HCEC 1CT (cell line): ENCODE measurements at places on chromosomes 1 and 21.
A peak's percentile ranks its signal among the peaks of the same experiment; 100 is the strongest.

DNA sequence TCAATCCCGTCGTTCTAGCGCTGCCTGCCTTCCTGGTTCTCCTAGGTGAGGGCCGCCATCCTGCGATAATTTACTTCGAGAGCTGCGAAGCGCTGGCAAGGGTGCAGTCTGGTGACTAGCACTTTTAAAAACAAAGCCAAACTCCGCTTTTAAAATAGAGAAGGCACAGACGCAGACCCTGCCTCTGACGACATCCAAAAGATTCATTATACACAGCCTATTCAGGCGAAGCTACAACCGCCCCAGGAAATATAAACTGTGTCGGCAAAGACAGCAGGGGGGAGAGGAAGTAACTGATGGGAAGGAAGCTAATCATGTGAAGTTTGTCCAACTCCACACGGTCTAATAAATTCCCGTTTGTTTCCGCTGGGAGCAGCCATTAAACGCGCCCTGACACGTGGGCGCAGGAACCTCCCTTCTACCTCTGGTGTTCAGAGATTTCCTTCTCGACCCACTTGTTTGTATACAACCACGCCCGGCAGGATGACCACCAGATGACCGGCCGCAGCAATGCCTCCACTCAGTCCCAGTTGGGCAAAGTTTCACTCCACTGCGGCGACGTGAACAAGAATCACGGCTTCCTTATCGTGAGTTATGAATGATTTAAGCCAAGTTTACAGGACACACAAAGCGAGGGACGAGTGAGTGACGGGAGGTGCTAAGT is 1.3 kb downstream of the GNG12 start:
- peak; percentile 85 for DNase-seq

GRCh38 chr1:38071312-38072256 is 25.0 kb upstream of the POU3F1 start:
- DNase-seq, result peak; percentile 71

DNA sequence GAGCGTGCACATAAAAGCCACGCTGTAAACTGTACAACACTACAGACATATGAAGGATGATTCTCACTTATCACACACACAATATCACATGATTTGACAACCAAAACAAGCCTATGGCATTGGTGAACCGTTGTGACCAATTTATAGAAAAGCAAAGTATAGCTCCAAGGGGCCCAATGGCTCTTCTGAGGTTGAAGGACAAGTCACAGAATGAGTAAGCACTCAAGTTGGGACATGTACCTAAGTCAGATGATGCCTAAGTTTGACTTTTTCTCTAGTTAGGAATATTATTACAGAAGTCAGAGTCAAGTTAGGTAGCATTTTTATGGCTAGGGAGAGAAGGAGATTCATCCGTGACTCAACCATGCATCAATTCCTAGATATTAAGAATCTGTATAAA is 45.7 kb downstream of the PLPP3 start:
- DNase-seq, result no peak

GRCh38 chr1:197924516-197925123 is 7.4 kb downstream of the LHX9 start:
- DNase-seq, result peak; percentile 57

DNA sequence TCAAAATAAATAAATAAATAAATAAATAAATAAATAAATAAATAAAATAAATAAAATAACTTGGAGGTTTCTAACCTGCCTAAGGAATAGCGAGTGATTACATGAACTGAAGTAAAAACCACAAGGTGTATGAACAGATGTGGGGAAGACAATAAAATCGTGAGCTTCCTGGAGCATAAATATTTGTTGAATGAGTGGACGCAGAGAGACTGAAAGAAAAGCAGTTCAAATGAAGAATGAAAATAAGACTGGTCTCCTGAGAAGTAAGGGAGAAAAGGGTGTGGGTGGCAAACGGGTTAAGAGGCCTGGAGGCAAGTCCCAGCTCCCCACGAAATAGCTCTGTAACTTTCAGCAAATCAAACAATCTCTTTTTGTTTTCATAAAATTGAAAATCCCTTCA is 33.6 kb downstream of the CHML start:
- no peak for DNase-seq

DNA sequence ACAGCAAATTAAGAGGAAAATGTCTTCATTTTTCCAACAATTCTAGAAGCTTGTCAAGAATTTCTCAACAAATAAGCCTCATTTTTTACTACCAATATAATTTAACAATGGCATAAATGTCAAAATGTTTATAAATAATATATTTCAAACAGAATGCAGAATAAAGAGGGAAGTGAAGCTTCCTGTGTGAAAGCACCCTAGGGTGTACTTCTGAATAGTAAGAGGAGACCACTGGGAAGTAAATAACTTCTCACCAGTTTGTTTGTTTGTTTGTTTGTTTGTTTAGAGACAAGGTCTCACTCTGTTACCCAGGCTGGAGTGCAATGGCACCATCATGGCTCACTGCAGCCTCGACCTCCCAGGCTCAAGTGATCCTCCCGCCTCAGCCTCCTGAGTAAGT is 244.3 kb downstream of the SLC45A1 start:
- no peak for DNase-seq

- DNase-seq, result peak; percentile 38
Observed at GRCh38 chr1:16082283-16083038, 9.0 kb upstream of the FAM131C start.

- DNase-seq, result no peak
Observed at GRCh38 chr1:4726620-4727341, 72.4 kb downstream of the AJAP1 start.

DNA sequence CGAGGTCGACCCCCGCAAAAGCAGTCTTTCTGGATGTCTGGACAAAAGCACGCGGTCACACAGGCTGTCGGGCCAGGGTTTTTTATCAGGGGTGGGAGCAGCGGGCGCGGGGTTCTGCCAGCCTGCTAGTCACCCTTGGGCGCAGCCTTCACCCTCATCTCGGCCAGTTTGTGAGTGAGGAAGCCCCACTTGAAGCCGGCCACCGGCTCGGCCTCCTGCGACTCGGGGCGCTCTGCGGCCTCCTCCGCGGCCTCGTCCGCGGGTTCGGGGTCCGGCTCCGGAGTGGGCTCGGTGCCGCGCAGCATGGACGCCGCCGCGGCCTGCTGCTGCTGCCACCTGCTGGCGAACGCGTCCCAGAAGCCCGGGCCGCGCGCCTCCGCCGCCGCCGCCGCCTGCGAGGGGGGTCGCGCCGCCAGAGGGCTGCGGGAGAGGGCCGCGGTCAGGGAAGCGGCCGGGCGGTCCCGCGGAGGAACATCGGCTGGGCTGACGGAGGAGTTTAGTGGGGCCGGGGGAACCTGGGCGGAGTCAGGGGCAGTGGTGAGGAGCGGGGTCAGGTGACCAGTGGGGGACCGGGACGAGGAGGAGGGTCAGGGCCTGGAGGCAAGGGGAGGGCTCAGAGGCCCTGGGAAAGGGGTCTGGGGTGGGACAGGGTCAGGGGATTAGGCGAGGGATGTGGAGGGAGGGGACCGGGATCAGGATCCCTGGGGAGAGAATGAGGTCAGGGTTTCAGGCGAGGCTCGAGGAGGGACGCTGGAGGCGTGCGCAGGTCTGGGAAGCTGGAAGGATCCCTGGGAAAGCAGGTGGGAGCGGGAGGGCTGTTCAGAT is 4.5 kb downstream of the C1orf232 start:
- no peak for DNase-seq

DNA sequence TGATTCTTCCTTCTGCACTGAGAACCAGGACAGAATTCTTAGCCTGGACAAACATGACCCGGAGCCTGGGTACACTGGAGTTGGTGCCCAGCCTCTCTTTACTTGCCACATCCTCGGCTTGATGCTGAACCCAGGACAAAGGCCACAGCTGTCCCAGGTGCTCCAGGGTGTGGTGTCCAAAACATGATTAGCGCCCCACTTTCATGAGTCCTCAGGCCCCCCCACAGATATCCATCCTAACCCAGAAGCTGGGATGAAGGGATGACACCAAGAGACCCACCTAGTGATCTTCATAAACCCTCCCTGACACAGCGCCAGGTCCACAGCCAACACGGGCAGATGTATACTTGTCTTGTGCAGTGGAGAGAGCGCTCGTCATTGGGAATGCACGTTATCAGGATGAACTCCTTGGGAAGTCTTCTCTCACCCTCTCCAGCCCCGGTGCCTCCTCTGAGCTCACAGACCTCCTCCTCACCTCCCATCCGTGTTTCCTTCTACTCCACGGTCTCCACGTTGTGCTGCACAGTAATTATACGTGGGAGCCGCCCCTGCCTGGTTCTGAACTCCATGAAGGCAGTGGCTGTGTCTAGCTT is 3.6 kb downstream of the ABCA4 start:
- DNase-seq, result no peak

DNA sequence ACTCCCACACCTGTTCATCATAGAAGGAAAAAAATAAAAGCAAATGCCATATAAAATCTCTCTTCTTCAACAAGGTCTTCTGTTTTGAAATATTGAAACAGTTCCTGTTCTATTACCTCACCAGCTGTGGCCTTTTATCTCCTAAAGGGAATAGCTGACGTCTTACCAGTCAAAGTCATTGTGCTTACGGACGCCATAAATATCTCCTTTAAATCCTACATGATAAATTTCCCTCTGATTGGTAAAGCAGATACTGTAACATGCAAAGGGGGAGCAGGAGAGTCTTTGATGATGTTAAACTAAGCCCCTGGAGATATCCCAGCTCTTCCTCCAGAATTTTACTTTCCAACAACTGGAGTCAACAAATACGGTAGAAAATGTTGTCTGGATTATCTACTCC is 168.4 kb downstream of the ZC3H11B start:
- no peak for DNase-seq

- peak; percentile 66 for DNase-seq
Observed at GRCh38 chr1:81802707-81803430, 2.1 kb downstream of the ADGRL2 start.

GRCh38 chr1:77639557-77640069 is 42.8 kb downstream of the ZZZ3 start:
- no peak for DNase-seq

DNA sequence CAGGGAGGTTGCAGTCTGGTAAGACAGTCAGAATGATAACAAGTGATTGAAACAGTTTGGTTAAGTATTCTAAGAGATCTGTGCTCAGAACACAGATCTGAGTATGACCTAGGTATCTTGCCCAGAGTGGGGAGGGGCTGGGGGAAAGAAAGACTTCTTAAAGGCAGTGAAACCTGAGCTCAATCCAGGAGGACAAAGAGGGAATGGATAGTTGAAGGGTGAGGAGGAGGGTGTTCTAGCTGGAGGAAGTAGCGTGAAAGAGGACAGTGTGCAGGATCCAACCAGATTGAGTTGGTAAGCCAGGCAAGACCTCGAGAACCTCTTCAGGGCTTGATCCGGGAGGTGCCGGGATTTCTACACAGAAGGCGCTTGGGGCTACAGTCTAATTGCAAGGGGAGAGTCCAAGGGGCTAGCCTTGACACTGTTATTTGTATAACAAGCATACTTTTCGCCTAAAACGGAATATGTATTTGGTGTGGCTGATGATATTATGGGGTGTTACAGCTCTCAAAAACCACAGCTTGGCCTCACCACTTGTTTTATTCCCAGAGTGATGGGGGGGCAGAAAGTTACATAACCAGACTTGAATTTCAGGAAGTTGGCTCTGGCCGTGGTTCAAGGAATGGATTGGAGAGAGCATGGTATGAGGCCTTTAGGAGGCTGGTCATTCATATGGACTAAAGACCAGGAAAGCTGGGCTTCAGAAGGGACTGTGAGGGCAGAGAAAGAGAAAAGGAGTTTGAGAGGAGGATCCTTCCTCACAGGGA is 19.1 kb downstream of the RCSD1 start:
- no peak for DNase-seq

- no peak for DNase-seq
Observed at GRCh38 chr1:170370087-170370486, 161.9 kb upstream of the GORAB start.

DNA sequence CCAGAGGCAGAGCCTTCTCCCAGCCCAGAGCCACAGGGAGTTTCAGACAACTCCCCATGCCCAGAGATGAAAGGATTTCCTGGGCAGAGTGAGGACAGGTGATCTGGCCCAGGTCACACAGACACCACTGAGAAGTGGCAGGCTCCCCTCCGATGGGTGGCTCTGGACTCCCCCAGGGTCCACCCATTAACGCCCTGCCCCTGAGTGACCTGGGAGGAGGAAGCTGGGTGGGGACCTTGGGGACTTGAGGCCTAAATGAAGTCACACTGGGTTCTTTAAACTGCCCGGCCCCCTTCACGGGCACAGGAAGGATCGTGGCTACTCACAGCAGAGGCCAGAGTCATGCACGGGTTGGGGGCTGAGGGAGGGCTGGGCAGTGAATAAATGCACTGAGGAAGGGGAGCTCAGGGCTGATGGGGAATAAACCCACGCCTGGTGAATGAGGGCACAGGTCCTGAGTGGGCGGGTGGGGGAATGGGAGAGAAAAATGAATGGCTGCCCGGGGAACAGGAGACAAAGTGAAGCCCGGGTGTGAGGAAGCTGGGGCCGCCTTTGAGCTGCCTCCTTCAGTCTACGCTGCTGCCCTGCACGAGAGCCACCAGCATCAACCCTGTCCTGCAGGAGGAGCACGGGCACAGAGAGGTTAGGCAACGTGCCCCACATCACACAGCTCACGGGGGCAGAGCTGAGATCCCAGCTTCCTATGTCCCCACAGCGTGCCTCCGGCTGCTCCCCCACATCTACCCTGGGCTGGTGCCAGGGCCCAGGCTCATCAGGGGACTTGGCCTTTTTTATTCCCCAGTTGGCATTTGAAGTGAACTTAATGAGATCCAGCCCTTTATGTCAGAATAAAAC is 404.3 kb downstream of the MATN1 start:
- DNase-seq, result no peak

DNA sequence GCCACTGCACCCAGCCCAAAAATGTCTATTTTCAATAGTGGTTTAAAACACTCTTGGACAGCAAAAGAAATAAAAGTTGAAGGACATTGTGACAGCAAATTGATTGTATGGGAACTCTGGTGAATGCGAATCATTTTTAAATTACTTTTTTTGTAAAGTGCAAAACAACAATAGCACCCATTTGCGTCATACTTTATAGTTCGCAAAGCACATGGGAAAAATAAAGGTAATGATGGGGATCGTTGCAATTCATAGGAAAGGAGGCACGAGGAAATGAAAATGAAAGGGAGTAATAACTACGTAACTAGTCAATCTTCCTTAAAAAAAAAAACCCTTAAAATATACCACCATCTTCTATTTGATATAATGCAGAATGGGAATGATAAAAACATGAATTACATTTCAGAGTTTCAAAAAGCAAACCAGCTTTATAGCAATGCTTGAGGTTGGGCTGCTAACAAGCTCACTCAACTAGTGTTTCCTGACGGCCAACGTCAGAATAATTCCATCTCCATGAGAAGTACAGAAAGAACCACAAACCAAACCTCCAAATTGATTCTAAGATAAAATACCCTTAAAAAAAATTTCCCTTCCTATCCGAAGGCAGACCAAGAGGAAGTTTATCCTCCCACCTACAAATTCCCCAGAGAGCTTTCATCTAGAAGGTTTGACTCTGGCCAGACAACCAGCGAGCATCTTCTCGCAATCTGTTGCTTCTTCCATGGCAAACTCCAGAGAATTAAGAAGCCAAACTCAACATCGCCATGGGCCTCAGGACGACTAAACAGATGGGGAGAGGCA is at the start of gene EDARADD:
Gene EDARADD, plus strand, starts transcription at position 606 of the 801 bp plus-strand sequence. Its CDS starts 159 bp downstream, at position 765.
- DNase-seq, result no peak
